ENCODE measurements at places on chromosomes 12 and 14.

GRCh38 chr14:77026166-77026929, 2.2 kb downstream of the IRF2BPL start:
- DNase-seq = no peak

GRCh38 chr14:53331247-53331646, 178.1 kb upstream of the DDHD1 start:
- no peak for DNase-seq

DNA sequence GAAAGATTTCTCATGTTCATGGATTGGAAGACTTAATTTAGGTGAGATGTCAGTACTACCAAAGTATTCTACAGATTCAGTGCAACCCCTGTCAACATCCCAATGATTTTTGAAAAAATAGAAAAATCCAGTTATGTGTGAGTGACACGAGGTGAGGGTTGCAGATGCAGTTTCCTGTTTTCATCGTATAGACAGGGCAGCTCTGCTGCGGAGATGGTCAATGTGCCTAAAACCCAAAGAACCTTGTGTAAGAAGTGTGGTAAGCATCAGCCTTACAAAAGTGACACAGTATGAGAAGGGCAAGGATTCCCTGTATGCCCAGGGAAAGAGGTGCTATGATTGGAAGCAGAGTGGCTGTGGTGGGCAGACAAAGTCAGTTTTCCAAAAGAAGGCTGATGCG, 94.4 kb downstream of the SCAF11 start:
- DNase-seq = no peak

GRCh38 chr12:26283617-26284016, 88.2 kb downstream of the SSPN start:
- no peak for DNase-seq

DNA sequence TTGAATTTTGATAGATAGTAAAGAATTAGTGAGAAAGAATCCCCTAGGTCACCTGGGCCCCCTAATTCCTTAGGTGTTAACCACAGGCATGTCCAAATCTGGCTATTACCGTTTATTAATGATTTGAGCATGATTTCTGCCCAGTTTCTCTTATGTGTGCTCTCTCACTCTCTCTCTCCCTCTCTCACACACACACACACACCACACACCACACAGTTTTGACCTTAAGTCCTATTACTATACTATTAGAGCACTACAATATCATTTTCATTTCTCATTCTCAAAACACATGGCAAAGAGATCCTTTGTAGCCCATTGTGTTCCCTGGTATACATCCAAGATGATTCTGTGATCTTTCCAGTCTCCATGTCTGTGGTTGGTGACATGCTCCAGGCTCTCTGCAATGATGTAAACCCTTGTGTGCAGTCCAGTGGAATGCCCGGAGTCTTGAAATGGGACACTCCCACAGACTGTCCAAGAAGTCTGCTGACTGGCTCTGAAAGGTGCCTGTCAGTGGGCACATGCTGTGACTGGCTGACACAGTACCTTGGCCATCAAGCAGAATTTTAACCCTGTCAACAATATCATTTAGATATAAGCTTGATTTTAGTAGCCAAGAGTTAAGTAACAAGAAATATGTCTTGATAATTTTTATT, 96.2 kb downstream of the FIGNL2 start:
- no peak for DNase-seq

- DNase-seq = no peak
Measured at GRCh38 chr14:77965919-77966435, 166.1 kb downstream of the ADCK1 start.

GRCh38 chr12:20024194-20024593, 344.1 kb upstream of the PDE3A start:
- no peak for DNase-seq

- DNase-seq = no peak
Measured at GRCh38 chr14:40240245-40240859, 808.1 kb upstream of the FBXO33 start.

DNA sequence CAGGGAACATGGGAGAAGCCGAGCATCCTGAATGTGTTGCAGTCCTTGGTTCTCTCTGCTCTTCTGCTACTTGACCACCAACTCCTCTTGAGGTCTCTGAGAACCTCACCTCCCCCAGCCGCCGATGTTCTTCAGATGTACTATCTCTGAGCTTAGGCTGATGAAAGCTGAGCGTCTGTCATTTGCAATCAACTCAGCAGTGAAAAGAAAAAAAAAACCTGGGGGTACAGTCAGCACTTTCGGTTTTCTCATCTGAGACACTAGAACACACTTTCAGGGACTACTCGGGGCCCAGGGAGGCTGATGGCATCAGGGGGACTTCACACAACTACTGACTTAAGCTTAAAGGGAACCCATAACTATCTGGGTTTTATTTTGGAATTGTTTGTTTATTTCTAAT, 9.6 kb upstream of the FLVCR2 start:
- peak; percentile 32 for DNase-seq

- DNase-seq = no peak
Measured at GRCh38 chr14:52220924-52221811, 46.3 kb upstream of the PTGDR start.

DNA sequence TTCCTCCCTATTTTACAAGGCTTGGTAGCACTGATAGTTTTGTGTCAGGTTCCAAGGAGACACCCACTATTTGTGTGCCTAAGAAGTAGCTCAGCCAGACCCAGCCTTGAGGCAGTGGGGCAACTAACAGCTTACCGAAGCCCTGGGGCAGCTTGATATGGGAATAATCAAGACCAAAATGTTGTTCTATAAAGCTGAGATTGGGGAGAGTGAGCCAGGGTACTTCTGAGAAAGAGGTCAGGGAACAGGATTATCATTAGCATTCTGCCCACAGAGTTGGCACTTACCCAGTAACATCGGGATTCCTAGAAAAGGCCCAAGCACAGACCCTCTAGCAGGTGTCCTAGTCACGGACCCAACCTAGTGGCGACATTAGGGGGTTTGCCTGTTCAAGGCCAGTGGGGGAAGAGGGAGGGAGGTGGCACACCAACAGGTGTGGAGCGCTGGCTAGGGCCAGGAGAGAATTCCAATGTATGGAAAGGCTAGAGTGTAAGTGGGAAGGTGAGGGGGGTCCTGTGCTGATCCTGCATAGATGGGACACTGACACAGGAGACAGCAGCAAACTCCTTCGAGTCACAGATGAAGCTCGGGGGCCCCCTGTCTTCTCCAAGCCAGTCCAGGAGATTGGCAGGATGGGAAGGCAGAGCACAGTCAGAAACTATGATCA, 4.9 kb downstream of the PPP1R3E start:
- no peak for DNase-seq

DNA sequence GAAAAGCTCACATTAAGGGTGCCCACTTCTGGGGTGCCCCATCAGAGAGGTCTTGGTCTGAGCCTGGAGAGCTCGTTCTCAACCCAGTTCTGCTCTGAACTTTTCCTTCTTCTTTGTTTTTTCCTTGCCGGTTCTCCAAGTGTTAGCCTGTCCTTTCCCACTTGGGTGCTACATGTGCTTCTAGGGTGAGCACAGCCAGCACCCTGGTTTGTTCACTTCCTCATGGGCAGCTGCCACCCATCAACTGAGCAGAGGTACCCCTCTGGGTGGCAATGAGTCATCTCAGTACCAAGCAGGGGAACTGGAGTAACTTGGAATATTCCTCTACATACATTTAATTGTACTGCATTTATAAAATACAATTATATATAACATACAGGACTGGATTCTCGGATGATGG, 3.9 kb upstream of the SYNE3 start:
- no peak for DNase-seq

DNA sequence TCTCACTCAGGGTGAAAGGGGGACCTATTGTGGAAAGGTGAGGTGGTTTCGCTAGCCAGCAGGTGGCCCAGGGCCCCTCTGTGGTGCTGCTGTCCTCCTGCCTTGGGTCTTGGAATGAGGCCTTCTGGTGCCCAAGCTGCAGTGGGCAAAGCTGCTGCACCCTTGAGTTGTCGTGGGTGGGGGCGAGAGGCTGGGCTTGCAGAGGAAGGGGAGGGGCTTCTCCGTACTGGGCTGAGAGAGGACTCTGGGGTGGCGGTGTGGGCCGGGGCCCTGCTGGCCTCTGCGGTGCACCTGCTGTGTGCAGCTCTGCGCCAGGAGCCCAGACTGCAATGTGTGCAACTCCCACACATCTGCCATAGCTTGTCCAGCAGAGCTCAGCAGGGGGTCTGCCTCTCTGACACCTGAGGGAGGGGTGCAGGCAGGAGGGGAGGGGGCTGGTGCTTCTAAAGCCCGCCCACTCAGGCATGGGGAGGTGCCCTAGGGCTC, 145.8 kb downstream of the KIF26A start:
- no peak for DNase-seq

- no peak for DNase-seq
Measured at GRCh38 chr14:35861204-35861868, 35.2 kb downstream of the BRMS1L start.

DNA sequence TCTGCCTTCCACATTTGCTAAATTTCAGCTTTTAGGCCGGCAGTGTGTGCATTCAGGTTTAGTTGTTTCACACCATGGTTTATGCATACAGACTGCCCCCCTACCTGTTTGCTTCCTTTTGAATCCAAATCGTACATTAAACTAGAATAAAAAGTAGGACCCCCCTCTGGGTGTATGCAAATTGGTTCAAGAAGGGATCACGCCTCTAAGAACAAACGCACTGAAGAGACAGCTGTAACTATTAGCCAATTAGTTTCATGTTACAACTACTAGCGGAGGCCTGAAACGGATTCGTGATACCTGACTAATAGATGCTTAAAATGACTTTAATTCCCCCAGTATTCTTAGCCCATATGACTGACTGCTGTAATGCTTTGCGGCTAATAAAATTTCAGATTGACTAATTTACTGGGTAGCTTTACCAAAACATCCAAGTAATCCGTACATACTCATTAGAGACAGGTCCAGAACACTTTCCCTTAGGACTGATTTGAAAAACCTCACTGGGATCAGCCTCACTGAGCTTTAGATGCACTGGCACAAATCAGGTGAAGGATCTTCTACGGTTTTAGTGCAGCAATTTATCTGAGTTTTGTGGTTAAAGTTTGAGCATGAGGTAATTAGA, 411.8 kb downstream of the NPAS3 start:
- no peak for DNase-seq

GRCh38 chr12:51219322-51219721, 1.5 kb upstream of the POU6F1 start:
- DNase-seq = no peak

DNA sequence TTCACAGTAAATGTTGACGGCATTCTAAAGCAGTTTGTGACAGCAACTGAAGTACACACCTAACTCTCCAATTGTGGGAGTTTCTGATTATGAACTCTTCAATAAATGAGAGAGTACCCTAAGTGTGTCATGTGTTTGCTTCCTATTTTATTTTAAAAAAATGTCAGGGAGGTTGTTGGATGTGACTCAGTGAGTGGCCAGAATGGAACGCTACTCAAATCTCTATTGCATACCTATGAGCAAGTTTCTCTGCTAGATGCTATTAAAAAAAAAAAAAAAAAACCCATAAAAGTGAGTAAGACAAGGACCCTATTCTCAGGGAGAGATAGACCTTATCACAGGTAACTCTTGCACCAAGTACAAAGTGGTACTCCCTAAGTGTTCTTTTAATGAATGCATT, 256.6 kb downstream of the BTG1 start:
- DNase-seq = no peak

- no peak for DNase-seq
Measured at GRCh38 chr14:77620222-77620870, 3.9 kb upstream of the SPTLC2 start.

DNA sequence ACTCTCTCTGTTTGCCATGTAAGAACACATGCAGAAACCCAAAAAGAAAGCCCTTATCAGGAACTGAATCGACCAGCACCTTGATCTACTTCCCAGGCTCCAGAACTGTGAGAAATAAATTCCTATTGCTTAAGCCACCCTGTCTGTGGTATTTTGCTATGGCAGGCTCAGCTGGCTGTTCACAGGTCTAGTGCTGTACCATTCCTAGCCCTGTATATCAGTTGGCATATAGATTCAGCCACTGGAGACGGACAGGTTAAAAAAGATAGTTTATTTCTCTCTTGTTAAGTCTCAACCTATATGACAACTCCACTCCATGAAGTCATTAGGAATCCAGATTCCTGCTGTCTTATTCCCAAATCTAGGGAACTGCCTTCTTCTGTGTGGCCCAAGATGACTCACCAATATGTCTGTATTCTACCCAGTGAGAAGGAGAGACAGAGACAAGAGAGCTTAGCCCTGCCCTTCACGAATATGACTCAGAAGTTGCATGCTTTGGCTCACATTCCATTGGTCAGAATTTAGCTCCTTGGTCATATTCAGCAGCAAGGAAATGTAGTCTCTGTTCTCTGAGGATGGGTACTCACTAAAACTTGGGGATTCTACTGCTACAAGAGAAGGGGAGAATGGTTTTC, 57.0 kb downstream of the PLEKHG7 start:
- DNase-seq = no peak

DNA sequence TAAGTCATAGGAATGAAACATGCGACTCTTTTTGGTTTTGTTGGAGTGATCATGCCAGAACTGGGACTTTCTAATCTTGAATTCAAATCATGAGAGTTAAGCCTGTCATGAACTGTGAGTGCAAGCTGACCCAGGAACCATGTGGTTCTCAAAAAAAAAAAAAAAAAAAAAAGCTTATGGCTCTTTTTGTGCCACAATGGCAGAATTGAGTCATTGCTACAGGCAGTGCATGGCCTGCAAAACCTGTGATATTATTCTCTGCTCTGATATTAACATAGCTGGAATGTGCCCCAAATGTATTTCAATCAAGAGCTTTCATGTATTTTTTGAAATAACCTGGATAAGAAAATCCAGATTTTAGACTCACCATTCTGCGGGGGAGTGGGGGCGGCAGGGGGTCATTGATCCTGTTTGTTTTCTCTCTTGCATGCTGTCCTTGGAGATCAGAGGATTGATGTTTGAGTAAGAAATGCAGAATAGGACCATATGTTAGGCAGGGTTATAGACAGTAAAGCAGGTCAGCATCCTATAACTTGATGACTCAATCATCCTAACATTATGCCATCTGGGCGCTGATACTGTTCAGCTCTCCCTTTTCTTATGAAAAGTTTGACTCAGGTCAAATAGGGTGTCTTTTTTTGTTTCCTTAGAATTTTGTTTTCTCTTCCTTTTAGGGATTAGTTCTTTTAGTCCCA, 797.4 kb downstream of the DIO2 start:
- no peak for DNase-seq
